ENCODE measurements at places on chromosomes 2 and 18.

DNA sequence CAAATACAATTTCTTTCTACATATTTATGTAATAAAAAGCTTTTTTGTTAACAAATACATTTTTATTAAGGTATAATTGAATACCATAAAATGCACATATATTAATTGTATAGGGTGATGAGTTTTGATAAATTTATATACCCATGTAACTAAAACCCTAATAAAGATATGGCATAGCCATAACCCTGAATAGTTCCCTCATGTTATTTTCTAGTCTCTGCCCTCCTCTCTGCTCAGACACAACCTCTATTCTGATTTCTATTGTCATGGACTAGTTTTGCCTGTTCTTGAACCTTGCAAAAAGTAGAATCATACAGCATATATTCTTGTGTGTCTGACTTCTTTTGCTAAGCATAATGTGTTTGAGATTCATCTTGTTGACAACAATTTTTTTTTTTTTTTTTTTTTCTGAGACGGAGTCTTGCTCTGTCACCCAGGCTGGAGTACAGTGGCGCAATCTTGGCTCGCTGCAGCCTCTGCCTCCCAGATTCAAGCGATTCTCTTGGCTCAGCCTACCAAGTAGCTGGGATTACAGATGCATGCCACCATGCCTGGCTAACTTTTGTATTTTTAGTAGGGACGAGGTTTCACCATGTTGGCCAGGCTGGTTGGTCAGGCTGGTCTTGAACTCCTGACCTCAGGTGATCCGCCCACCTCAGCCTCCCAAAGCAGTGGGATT, 38.6 kb upstream of the ZNF512 start:
- no peak for DNase-seq

DNA sequence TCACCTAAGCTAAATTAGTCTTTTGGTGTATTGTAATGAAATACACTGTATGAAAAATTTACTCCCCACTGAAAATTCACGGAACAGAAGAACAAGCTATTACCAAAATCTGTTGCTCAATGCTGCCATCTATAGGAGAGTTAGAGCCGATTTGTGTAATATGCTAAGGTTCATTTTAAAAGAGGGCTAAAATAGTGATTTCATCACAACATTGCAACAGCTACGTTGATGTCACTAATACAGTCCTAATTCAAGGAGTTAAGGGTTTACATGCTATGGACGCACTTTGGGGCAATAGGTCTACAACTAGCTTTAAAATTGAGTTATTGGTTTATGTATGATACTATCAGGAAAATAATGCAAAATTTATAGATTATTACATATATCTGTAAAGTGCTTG, 3.0 kb upstream of the IRS1 start:
- DNase-seq, result peak; percentile 71

DNA sequence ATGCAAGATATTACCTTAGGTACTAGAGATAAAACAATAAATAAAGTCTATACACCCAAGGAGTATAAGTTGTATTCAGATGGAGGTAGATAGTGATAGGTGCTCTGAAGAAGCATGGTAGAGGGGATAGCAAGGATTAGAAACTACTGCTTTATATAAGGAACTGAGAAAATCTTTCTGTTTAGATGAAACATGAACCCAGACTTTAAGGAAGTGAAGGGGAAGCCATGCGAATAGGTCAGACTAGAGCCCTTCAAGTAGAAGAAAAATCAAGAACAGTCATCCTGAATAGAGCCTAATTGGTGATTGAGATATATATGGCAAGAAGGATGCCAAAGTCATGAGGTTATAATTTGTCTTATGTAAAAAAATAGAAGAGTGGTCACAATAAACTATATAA, 900.1 kb downstream of the MBD2 start:
- DNase-seq, result no peak

DNA sequence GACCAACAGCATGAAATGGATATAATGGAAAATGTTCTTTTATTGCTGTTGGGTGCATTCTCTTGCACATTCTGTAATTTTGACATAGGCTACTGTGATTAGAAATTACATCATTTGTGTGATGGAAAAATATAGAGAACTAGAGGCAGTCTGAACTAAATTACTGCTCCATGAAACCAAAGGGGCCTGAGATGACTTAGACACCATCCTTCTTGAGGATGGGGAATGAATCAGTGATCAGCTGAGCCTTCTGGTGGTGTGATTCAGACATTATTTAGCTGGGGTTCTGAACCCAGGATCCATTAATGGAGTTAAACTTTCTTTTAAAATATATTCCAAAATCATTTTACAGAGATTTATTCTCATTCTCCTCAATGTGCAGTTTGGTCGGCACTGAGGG, 135.8 kb downstream of the LDLRAD4 start:
- no peak for DNase-seq

DNA sequence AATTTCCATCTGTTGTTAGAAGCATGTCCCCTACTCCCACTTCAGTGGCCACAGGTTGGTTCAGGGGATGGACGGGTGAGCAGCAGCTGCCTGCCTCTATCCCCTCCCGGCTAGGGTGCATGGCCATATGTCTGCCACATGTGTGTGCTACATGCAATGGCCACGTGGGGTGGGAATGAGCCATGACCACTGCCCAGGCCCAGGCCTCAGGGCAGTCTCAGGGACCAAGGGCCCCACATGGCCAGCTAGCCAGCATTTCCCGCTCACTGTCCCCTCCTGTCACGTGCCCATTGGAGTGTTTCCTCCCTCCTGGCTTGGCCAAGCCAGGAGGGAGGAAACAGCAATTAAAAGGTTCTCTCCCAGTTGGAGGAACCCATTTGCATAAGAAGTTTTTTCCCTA, 117.1 kb downstream of the KCNS3 start:
- no peak for DNase-seq

DNA sequence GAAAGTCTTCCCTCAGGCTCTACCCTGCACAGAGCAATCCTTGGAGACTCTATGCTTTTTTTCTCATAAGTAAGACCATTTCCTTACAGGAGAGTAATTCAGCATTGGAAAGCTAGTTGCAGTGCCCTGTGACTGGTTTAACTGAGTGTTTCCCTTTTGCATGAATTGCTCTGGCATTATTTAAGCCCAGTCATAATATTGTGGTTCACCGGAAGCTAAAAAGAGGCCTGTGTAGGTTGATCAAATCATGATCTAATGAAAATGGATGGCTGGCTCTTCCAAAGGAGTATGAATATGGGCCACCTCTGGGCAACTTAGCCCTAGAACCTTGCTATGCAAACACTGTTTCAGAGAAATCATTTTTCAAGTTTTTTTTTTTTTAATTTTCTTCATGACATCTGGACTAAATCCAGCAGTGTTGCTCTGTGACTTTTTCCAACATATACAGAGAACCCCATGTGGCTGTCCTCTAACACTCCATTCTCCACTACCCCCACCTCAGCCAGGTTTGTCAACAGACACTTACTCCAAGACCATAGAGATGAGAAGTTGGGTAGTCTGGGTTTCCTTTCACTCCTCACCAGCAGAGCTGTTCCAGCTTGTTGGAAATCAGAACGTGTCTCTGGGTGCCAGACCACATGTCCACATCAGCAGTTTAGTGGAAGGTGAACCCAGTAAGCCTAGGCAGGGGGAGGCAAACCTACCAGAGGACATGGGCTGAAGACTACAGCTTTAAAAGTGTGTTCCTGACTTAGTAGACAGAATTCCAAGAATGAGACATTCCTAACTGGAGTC, 175.2 kb upstream of the SLC14A2 start:
- DNase-seq, result peak; percentile 13
